ENCODE measurements at places on chromosomes 6 and 20.

GRCh38 chr6:25280344-25281074, 1.3 kb downstream of the CARMIL1 start:
- DNase-seq, result no peak

GRCh38 chr20:4838526-4838925, 116.8 kb downstream of the PRND start:
- DNase-seq, result no peak

- DNase-seq, result no peak
Observed at GRCh38 chr6:74073999-74074398, 378.0 kb downstream of the CD109 start.

DNA sequence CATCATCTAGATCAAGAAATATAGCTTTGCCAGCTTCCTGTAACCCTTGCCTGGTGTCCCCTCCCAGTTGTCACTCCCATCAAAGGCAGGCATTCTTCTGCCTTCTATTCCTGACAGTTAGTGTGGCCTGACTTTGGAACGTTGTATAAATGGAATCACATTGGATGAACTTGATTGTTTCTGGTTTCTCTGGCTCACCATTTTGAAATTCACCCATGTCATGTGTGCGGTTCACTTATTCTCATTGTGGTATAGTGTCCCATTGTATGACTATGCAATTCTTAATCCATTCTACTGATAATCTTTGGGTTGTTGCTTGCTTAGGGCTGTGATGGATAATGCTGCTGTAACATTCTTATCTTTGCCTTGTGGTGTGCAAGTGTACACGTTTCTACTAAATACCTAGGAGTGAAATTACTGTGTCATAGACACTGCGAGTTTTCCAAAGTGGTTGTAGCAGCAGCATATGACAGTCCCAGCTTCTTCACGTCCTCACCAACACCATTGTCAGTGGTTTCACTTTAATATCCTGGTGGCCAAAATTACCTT, 73.2 kb downstream of the VEGFA start:
- DNase-seq, result no peak

- no peak for DNase-seq
Observed at GRCh38 chr6:112470950-112471349, 123.8 kb downstream of the RFPL4B start.

DNA sequence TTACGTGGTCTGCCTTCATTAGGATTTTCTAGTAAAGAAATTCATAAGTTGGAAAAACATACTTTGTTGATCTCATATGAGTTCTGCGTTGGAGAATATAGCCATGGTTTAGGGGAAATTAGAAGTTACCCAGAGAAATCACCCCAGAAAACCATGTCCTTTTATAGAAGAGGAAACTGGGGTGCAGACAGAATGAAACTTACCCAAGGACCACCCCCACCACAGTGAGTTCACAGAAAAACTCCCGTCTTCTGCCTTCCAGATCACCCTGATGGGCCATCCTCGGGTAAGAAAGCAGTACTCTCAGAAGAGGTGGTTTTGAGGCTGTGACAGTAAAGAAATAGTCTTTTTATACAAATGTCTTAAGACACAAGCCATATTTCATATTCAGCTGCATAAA, 25.1 kb upstream of the MAFB start:
- no peak for DNase-seq

DNA sequence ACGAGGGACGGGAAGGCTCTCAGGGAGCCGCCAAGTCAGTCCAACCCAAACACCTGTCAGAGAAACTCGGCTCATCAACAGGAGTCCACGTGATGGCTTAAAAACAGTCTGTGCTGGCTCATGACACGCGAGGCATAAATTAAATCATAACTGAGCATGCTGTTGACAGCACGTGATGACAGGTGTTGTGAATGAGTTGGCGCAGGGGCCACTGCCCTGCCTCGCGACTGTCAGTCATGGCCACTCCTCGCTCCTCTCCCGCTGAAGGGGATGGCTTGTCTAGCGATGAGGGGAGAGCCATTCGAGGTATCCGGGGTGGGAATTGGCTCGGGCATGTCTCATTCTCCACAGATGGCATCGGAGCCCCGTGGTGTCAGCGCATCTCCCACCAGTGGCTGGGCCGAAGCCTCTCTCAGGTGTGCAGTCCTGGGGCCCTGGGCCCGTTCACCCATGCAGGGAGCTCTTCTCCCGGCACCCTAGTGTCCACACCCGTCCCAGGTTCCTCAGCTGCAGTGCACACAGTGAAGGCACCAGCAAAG, 313.3 kb downstream of the BMP7 start:
- no peak for DNase-seq

GRCh38 chr6:69775941-69776340, 20.9 kb downstream of the LMBRD1 start:
- DNase-seq, result no peak

GRCh38 chr6:34138191-34138590, 7.7 kb downstream of the GRM4 start:
- DNase-seq, result no peak

GRCh38 chr20:16501301-16501700, 71.9 kb downstream of the KIF16B start:
- no peak for DNase-seq

- no peak for DNase-seq
Observed at GRCh38 chr6:148750838-148751792, 4.3 kb downstream of the UST start.

DNA sequence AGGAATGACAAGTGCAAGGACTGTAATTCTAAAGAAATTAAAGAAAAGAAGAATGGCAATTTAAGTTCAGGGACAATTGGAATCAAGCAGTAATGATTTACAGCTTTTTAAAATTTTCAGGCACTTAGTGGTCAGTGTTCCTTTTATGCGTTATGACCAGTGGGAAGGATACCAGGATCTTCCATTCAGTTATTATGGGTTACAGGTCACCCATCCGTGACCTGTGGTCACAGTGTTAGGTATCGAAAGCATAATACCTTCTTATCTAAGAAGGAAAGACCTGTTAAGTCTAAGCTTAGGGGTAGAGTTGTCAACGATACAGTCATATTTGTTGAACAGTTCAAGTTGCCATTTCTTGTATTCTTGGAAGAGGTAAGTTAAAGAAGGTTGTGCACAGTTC, 253.8 kb downstream of the LAMA2 start:
- no peak for DNase-seq

DNA sequence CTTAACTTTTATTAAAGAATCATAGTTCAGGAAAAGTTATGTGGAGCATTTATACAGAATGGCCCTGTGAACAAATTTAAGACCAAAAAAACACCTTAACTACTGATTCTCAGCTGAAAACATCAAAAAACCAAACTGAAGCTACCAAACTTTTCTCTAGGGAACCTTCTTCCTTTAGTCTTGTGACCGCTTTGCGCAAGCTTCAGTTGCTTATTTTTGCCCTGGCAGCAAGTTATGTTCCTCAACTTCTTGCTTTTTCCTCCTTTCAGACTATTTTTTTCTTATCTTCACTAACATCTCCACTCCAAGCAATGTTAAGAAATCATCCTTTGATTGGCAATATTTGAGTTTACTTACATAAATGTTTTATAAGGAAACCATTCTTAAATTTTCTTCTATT, 100.1 kb downstream of the MYB start:
- DNase-seq, result no peak

- no peak for DNase-seq
Observed at GRCh38 chr6:50952092-50952907, 133.6 kb downstream of the TFAP2B start.

DNA sequence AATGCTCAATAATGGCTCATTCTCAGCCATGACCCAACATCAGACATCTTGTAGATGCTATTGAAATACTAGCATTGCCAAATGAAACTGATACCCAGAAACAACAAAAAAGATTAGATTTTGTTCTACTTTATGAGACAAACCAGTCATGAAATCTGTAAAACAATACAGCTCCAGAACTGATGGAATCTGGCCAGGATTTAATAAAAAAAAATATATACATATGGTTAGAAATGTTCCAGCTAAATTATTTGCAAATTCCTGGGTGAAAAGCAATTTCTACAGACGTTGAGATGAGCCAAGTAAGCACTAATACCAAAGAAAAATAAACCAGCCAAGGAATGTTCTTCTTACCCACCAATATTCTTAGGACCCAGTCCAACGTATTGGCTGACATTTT, 201.3 kb downstream of the EPHA7 start:
- DNase-seq, result no peak

DNA sequence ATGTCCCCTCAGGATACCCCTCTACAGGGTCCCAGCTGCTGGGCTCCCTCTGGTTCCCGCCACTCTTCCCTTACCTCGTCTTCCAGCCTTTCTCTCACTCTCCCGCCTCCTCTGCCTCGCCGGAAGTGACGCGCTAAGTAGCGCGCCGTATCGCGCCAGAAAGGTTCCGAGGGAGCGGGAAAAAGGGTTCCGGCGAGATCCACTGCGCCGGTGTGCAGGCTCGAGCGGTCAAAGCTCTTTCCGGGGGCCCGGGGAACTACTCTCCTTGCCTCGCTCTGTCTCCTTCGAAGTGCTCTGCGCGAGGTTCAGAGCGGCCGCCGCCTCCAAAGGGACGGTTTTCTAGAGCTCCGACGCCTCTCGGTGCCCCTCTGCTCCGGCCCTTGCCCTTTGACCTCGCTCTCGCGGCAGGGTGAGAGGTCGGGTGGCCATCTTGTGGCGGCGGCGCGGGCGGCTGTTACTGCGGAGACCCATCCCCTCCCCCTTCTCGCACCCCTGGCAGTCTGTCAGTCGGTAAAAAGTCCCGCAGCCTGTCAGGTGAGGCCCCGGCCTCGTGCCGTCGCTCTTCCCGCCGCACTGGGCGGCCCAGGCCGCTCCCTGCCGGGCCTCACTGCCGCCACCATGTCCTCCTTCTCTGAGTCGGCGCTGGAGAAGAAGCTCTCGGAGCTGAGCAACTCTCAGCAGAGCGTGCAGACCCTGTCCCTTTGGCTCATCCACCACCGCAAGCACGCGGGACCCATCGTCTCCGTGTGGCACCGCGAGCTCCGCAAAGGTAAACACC, at the start of the genes RPRD1B and TTI1:
Gene RPRD1B (plus strand): TSS at position 417 of the 778 bp plus-strand sequence. CDS start 202 bp downstream, at position 619.
Gene TTI1 (minus strand): TSS at position 127 of the 778 bp plus-strand sequence. CDS start 19,640 bp downstream, outside the sequence.
- DNase-seq, result peak; percentile 98

- no peak for DNase-seq
Observed at GRCh38 chr20:62743777-62744317, 35.2 kb downstream of the NTSR1 start.

DNA sequence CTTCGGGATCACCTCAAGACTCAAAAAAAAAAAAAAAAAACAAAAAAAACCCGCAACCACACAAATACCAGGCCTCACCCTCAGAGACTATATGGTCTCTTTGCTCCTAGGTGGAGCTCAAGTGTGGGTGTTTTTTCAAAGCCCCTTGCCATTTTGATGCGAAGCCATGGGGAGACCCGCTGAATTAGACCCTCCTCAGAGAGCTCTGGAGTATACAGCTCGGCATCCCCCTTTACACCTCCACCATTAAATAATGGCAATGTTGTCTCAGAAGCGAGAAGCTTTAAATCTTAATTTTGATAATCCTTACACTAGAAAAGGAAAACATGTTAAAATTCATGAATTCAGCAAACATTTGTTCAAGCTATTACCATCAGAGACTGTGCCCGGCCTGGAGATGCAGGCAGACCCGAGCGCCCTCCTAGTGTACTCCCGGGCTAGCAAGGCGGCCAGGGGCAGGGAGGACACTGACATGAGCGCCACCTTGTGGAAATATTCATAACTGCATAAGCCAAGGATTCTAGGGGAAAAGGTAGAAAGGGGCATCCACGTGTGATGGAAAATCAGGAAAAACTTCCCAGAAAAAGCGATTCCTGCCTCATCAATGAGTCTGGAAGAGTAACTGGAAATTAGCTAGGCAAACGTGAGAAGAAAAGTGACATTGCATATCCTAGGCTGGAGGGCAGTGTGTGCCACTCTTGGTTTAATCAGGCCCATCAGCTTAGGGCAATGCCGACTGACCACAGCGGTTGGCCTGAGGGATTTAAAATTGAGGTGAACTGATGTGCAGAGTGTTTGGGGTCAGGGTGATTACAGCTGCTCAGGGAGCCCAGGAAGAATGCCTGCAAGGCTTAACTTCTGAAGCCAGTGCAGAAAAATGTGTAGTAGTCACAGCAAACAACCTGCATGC, 72.5 kb downstream of the B3GAT2 start:
- DNase-seq, result peak; percentile 70

All from HTR-8/SVneo (cell line).